Stimulated activated CD8-positive, alpha-beta memory T cell treated with anti-CD3 and anti-CD28 coated beads, Interleukin-2, amount 100 ng/mL, for 48 hours (primary cell): ENCODE measurements at places on chromosomes 5 and 9.
A peak's percentile ranks its signal among the peaks of the same experiment; 100 is the strongest.

GRCh38 chr5:54821445-54822323, 163.7 kb downstream of the ESM1 start:
- no peak for DNase-seq

GRCh38 chr5:120735076-120735475, 271.0 kb downstream of the PRR16 start:
- no peak for DNase-seq

DNA sequence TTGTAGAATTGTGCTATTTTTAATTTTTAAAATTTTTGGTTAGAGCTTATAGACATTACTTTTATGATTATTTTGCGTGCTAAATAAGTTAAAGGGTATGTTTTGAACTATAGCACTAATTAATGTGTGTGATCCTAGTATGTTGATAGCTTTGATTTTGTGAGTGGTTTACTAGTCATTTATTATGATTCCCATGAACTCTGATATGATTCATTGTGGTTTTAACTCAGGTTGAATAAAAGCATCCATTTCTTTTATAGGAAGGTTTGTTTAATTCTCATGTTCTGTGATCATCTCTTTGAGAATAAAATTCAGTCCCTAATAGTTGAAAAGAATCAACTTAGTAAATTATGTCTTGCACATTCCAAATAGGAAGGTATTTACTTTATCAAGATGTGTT, 22.5 kb downstream of the C5orf22 start:
- DNase-seq = no peak

GRCh38 chr5:98103807-98104206, 669.7 kb upstream of the RGMB start:
- DNase-seq = no peak

DNA sequence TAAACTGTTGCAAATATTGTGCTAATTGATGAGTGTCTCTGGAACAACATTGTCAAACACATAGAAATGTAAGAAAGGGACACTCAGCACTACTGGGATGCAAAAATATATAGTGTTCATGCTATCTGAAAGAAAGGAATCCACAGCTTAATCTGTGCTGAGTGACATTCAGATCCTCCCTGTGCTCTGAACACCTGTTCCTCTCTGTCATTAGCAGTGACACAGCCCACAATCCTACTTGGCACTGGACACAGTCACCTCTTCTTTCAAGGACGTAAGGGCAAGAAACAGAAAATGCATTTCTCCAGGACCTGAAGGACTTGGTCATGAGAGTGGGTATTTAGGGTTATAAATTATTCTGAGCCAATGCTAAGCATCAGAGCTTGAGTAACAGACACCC, 121.4 kb upstream of the SV2C start:
- DNase-seq = no peak

GRCh38 chr5:16931334-16932110, 4.6 kb downstream of the MYO10 start:
- DNase-seq = no peak

DNA sequence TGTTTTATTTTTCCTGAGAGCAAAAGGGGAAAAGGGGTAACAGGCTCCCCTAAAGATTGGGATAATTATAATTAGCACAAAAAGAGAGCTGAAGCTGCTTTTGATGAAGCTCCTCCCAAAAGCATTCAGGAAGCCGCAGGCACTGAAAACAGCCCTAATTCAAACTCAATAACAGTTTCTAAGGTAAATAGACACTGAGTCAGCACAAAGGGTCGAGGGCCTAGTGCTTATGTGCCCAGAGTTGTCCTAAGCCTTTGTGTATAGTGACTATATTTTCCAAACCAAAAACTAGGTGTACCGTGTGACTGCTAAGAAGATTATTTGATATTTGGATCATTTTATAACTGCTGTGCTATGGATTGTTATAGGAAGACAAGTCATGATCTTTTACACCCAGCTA, 67.7 kb downstream of the HMHB1 start:
- no peak for DNase-seq

DNA sequence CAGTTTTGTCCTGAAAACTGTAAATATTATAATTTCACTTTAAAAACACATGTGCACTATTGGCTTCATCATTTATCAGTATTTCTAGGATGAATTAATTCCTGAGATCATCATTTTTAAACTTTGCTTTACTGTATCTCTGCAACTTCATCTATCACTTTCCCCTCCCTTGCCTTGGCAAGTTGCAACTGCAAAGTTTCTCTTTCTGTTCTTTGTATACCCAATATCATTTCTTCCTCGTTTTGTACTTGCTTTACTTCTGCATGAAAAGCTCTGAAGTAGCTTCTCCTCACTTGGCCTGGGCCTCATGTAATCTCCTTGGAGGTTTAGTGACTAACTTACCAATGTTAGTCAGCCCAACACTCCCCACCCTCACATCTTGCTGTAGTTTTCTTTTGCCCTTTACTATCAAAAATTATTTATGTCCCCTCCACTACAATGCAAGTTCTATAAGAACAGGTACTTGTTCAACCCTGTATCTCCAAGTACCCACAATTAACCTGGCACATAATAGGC, 12.8 kb downstream of the C5orf63 start:
- no peak for DNase-seq

- DNase-seq = no peak
These were observed 97.8 kb upstream of the C5orf63 start for GRCh38 chr5:127170918-127171600.

GRCh38 chr5:6755941-6756340, 42.7 kb downstream of the TENT4A start:
- DNase-seq = no peak

DNA sequence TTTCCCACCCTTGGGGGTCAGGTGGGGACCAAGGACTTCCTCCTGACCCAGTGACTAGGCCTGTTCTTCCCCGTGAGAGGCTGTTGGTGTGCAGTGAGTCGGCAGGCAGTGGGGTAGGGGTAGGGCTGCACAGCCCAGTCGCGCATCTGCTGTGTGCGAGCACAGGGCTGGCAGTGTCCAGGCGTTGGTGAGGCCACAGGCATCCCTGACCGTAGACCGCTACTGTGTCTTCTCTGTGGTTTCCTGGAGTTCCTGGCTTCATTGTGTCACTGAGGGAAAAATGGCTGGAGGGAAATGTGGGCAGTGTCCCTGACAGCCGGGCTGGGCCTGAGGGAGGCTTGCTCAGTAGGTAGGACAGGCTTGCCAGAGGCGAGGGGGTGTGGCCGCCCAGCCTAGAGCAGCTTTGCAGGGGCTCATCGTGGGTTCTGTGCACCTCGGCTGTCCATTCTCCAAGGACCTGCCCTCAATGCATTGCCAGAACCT, 95.4 kb downstream of the CACNA1B start:
- DNase-seq = no peak

DNA sequence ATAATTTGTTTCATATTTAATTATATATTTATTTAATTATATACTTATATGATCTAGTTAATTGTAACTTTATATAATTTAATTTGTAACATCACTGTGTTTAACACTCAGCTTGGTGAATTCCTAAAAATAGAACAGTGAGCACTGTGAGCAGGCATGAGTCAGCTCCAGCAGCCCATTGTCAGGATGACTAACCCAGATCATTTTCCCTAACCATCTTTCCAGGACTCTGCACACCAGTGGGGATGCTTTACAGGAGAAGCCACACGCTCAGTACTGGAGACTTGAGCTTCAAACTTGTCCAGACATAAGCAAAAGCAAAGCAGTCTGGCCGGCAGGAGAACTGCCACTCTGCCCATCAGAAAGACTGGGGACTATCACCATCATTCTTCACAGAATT, 446.2 kb upstream of the TRPC7 start:
- no peak for DNase-seq

GRCh38 chr5:544675-545355, 20.6 kb upstream of the SLC9A3 start:
- DNase-seq = no peak

DNA sequence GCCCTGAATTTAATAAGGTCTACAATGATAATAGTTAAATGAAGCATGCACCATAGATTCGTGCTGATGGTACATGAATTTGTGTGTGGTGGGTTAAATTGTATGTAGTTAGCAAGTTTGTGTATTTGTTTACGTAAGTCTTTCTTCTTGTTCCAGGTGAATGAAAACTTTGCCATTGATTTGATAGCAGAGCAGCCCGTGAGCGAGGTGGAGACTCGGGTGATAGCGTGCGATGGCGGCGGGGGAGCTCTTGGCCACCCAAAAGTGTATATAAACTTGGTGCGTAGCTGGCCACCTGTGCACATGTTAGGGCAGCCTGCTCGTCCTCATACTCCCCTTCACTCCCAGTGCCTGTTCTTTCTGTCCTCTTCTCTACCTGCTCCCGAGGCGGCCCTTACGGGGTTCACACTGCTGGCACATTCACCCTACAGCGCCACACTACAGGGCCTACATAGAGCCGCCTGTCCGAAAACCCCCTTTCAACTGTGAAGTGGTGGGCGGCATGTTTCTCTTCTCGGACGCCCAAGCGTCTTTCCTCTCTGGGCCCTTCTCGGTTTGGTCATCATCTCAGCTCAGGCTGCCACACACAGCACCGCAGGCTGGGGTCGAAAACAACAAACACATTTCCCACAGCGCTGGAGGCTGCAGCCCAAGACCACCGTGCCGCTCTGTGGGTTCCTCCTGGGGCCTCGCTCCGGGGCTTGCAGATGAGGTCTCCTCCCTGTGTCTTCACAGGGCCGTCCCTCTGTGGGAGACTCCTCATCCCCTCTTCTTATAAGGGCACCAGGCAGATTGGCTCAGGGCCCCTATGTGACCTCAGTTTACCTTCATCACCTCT, 13.2 kb downstream of the NDUFS6 start:
- DNase-seq = no peak

- DNase-seq = no peak
These were observed 55.7 kb downstream of the ARL15 start for GRCh38 chr5:54254482-54255198.

DNA sequence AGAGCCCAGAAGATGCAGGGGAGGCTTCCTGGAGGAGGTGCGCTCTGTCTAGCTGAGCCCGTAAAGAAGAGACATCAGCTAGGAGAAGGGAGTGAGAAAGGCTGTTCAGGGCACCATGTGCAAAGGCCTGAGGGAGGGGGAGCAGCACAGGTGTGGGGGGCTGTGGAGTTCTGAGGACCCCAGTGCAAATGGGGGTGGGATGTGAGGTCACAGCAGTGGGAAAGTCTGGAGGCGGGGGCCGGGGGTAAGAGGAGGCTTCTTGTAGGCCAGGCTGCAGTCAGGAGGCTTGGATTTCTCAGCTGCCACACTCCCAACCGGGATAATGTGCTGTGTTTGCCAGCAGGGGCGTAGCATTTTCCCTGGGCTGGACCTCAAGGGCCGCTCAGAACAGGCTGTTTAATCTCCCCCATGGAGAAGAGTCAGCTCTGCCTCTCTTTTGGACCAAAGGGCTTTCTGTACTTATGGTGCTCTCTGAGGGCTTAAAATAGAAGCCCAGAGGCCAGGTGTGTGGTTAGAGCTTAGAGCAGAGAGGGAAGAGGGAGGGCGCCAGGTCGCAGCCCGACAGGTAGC, 5.7 kb downstream of the NEURL1B start:
- no peak for DNase-seq

- peak; percentile 40 for DNase-seq
These were observed 420 bp downstream of the BOD1 start for GRCh38 chr5:173615884-173616576.

- DNase-seq = no peak
These were observed 68.5 kb upstream of the MYO10 start for GRCh38 chr5:17004441-17005106.

- no peak for DNase-seq
These were observed 19.1 kb upstream of the KCNMB1 start for GRCh38 chr5:170408226-170408625.

GRCh38 chr5:6611334-6612256, 21.2 kb downstream of the NSUN2 start:
- no peak for DNase-seq

- no peak for DNase-seq
These were observed 123.7 kb upstream of the ANKH start for GRCh38 chr5:14995229-14995628.

- no peak for DNase-seq
These were observed 920.5 kb downstream of the TLE4 start for GRCh38 chr9:80492221-80492620.

GRCh38 chr9:79208791-79209396, 362.9 kb upstream of the TLE4 start:
- DNase-seq = no peak

GRCh38 chr5:37116359-37116758, 132.8 kb downstream of the CPLANE1 start:
- no peak for DNase-seq

- DNase-seq = no peak
These were observed 46.8 kb downstream of the FREM1 start for GRCh38 chr9:14863402-14863801.

- DNase-seq = no peak
These were observed 248.8 kb downstream of the ISL1 start for GRCh38 chr5:51632027-51632426.

DNA sequence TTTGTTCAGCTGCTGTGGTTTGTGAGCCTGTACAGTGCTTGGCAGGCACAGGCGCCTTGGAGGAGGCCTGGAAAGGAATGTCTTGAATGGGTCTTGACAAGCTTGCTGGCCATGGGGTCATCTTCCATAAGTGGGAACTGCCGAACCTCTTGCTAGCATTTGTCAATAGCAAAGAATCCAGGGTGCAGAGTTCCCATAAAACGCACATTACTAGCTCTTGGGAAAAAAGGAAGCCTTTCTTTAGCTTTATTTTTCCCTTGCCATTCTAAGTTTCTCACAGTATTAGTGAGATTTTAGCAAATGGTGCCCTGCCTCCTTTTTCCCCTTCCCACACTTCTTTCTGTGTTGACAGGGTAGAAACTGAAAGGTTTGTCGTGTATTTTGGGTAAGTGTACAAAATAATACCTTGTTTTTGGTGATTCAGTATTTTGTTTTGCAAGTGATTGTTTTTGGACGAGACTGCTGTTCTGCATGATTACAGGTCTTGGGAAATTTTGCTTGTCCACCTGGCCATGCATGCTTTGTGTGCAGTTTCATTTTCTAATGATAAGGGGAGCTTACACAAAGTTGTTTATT, 82.0 kb downstream of the ADGRV1 start:
- DNase-seq = no peak

DNA sequence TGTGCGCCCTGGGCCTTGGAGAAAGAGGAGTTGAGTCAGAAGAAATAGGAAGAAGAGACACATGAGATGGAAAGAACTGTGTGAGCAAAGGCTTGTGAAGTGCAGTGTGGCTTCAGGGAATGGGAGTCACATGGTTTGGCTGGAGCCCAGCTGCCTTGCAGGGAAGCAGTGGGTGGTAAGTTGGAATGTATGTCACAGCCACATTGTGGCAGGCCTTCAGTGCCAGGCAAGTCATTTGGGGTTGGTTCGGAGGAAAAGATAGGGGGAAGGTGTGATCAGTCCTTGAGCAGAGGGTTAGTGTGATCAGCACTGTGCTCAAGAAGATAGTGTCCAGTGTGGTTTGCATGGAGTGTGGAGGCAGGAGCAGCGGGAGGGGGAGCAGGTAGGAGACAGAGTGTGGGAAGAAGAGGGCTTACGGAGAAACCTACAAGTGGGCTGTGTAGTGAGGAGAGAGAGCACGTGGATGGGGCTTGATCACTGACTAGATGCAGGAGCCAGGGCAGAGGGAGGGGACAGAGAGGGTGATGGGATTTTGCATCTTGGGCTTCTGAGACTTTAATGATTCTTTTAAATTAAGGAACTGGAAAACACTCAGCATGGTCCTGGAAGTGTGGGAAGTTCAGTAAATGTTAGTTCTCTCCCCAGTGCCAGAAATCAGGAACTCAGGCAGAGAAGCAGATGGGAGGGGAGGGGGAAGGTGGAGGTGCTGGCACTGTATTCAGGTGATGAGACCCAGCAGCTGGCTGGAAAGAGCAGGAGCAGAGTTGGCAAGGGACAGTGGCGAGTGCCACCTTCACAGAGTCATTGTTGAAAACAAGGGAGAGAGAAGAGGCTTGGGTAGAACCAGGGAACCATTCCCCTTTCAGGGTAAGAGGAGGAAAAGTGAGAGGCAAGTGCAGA, 46.6 kb downstream of the ARHGAP26 start:
- DNase-seq = no peak
